Type B pancreatic cell (in vitro differentiated cells): ENCODE measurements at places on chromosomes 2 and 18. TPM values are rescaled to one million over a fixed set of nuclear protein-coding genes. Genes with fewer than 3 reads are reported as not detected.

- DNase-seq: no peak
Observed at GRCh38 chr2:70627211-70627898, 73.7 kb upstream of the TGFA start.

- DNase-seq: no peak
Observed at GRCh38 chr2:236705295-236706105, 135.9 kb downstream of the ACKR3 start.

- DNase-seq: no peak
Observed at GRCh38 chr2:200471324-200471848, 38.5 kb downstream of the KCTD18 start.

DNA sequence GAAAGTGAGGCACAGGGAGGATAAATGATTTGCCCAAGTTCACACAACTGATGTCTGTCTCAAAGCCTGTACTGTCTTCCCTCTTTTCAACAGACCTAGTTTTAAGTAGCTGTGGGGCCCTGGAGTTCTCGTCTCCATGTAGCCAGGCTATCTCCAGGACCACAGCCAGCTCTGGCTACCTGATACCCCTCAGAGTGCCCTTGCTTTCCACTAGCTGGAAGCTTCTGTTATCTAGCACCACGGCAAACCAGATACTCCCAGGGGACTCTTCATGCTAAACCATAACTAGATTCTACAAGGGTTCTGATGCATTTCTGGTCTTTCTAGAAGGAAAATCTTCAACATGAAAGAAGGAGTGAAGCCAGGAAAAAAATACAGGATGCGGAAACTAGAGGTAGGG is 137.3 kb downstream of the GALNT14 start:
- no peak for DNase-seq

- DNase-seq: no peak
Observed at GRCh38 chr2:152571048-152571766, 146.1 kb downstream of the PRPF40A start.

GRCh38 chr2:170446078-170446477 is 268.1 kb downstream of the MYO3B start:
- no peak for DNase-seq

DNA sequence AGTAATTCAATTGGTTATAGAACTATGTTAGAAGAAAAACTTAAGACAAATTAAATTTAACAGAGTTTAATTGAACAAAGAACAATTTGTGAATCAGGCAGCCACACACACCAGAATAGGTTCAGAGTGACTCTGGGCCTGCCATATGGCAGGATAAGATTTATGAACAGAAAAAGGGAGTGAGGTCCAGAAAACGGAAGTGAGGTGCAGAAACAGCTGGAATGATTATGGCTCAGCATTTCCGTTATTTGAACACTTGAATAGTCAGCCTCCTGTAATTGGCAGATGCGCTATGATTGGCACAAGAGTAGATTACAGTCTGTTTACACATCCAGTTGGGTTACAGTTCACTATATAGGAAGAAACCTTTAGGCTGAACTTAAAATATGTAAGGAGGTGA is 99.0 kb downstream of the MBD2 start:
- DNase-seq: no peak

DNA sequence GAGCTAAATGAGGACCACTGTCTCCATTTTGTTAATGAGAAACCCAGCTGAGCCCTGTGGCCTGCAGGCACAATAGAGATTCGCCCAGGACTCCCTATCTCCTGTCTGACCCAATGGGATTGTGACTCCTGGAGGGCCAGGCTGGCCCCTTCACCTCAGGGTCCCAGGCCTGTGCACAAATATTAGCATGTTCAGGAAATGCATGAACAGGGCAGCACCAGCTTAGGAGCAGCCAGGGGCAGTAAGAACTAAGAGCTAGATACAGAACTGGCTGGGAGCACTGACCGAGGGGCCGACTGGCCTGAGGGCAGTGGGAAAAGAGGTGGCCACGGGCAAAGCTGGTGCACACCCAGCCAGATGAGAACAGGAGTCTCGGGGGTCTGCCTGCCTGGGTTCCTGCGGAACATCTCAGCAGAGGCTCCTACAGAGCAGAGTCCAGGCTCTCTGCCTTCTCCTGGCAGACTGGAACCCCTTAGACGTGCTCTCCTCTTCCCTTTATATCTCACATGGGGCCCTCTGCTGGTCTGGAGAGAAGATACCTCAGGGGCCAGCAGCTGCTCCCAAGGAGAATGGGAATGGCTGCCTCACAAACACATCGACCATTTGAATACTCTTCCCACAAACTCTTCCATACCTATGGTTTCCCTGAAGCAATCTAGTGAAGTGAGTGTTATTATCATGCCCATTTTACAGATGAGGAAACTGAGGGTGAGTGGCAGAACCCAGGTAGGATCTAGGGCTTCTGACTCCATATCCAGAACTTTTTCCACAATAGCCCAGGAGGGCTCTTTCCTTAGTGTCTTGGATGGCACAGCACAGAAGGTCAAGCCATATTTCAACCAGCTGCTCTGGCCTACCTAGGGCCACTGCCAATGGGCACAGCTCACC is 77.6 kb upstream of the OTOF start:
- DNase-seq: no peak

- DNase-seq: no peak
Observed at GRCh38 chr18:13211534-13211933, 7.0 kb upstream of the LDLRAD4 start.

GRCh38 chr2:85135660-85135914 is 2.4 kb downstream of the TCF7L1 start:
- DNase-seq: no peak

GRCh38 chr2:44639399-44639798 is 277.7 kb downstream of the CAMKMT start:
- no peak for DNase-seq

DNA sequence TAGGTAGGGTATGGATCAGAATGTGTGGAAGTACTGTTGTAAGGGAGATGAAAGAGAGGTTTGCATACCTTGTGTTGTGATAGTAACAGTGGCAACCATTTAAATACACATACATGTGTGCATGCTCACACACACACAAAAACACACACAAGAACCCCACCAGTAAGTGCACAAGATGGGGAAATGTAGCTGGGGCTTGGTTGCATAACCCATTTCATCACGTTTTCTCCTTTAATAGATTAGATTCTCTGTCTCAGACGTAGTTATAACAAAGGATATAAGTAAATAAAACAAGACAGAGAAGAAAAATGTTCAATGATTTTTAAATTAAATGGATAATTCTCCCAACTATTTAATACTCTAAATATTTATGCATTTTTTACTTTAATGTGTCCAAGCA is 13.4 kb downstream of the ARHGAP15 start:
- DNase-seq: no peak

GRCh38 chr2:96760986-96761832 is 507 bp downstream of the CNNM4 start:
- DNase-seq: no peak

GRCh38 chr2:160221391-160222276 is 21.6 kb upstream of the ITGB6 start:
- no peak for DNase-seq

DNA sequence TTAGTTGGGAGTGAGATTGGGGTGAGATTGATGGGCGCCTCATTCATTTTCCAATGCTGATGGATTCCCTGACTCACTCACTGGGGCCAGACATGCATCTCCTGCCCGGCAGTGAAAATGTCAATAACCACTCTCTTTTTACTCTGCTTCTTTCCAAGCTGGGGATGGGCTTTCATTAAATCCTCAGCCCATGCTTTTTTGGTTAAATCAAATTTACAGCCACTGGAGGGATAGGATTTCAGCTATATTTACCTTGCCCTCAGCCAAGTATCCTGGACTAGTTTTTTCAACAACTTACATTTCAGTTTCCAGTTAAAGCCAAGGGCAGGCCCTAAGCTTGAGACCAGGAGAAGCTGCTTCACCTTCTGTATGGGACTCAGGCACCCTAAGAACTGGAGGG is 162.8 kb downstream of the TSN start:
- no peak for DNase-seq

Gene LYPD1
- total RNA-seq: 8.2 and 33.9 TPM in 2 replicates

DNA sequence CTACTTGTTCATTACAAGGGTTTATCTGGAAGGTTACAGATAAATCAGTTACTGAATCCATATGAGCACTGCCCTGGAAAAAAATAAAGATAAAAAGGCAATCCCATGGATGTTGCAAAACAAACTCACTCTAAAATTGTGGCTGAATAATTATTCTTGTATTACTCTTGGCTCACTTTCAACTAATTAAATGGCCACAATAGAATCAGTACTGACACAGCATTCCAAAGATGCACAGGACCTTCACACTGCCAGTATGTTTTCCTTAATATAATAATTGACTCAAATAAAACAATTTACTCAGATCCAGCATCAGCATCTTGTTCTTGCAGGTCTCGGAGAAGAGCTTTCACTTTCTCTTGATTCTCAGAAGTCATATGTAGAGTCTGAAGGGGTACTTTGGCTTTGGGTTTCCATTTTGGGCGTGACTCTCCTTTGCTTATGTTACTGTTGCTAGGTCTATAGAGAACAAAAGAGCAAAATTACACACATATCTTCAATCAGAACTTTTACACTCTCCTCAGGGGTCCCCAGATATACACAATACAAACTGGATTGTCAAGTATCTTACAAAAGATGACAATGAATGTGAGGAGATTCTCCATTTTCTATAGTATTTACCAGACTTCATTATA is 12.6 kb downstream of the DHX57 start:
- DNase-seq: no peak

Gene FIGLA
- not detected in 2 replicates for total RNA-seq

Gene VSNL1
- 4.1 and 4.6 TPM in 2 replicates for total RNA-seq

DNA sequence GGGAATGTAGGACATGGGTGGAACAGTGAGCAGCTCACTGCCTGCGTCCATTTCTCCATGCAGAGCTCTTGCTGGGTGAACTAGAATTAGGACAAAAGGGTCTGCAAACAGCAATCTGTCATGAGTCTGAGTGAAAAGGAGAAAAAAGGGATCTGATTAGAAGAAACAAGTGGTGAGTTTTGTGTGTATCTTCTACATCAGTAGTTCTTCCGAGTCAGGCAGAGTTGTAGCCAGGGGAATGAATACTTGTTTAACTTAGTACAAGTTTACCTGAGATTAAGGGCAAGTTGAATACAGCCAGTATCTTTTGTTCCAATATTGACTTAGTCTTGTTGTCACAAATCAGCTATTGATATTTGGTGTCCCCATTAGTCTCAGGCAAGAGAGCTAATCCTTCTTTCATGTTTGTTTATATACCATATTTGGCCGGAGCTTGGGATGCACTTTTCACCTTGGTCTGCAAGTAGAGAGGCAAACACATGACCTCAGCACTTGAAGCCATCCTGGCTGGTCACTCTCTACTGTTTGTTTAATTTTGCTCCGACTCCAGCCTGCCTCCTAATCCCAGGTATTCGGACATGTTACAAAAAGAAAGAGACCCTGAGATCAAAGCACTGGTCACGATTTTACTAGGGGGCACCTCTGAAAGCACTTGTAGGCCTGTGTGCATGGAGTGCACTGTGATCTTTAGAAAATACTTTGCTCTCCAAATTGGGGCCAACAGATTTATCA is 211.0 kb upstream of the NT5C1B start:
- no peak for DNase-seq

- DNase-seq: no peak
Observed at GRCh38 chr2:182067393-182067792, 81.7 kb downstream of the PPP1R1C start.

DNA sequence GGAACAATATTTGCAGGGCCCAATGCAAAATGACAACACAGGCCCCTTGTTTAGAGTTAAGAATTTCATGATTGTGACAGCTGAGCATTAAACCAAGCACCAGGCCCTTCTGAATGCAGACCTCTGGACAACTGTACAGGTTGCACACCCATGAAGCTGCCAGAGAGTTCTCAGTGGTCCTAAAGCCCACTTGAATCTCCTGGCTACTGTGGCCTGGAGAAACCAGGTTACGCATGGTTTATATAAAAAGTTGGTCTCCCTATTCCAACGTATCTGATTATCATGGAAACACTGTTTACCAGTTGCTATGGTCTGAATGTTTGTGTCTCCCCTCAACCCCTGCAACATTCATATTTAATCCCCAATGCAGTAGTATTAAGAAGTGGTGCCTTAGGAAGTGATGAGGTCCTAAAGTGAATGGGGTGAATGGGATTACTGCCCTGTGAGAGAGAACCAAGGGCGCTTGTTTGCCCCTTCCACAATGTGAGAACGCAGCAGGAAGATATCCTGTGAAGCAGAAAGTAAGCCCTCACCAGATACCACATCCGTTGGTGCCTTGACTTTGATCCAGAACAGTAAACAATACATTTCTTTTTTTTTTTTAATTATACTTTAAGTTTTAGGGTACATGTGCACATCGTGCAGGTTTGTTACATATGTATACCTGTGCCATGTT is 48.0 kb upstream of the ANXA4 start:
- DNase-seq: no peak

DNA sequence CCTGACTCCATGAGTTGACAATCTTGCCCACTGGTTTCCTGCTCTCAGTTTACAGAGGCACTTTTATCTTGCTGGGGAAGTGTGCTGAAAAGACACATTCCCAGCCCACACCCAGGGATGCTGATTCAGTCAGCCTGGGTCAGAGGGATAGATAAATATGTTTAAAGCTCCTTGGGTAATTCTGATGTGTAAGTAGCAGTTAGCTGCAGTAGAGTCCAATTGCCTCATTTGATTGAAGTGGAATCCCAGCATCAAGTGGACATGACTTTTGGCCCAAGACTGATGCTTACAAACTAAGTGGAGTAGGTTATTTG is 29.4 kb downstream of the PSD4 start:
- no peak for DNase-seq

GRCh38 chr2:47404356-47404755 is 1.4 kb downstream of the MSH2 start:
- no peak for DNase-seq

DNA sequence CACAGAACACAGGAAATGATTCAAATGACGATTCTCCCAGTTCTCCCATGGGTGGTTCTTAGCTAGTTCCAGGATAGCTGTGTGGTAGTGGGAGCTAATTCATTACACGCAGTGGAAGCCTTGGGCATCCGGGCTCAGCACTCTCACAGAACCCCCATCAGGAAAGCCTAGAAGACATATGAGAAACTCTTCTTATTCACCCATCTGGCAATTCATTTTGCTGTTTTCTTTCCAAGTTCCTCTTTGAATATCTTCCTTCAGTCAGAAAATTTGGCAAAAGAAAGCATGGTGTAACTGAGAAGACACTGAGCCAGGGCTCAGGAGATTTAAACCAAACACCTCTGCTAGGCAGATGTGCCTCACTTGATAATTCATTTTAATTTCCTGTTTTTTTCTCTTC is 85.2 kb upstream of the FN1 start:
- no peak for DNase-seq

DNA sequence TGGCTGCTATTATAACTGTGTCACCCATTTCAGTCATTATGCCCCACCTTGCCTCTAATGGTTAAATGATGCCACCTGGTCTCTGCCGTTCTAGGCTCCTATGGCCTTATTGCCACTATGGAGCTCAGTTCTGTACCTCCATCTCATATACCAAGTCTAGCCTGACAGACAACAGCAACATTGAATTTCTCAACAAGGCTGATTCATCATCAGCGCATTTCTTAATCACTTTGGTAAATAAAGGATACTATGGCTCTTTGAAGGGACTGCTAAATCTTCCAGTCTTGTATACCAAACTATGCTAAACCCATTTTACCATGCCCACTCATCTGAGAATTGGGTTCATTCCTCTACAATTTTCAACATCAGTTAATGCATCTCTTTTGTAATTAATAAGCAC is 784.5 kb upstream of the CELF4 start:
- no peak for DNase-seq
